Activated CD4-positive, alpha-beta T cell treated with anti-CD3 and anti-CD28 coated beads for 1 hour (primary cell): ENCODE measurements at places on chromosomes 1 and 21.
A peak's percentile ranks its signal among the peaks of the same experiment; 100 is the strongest.

DNA sequence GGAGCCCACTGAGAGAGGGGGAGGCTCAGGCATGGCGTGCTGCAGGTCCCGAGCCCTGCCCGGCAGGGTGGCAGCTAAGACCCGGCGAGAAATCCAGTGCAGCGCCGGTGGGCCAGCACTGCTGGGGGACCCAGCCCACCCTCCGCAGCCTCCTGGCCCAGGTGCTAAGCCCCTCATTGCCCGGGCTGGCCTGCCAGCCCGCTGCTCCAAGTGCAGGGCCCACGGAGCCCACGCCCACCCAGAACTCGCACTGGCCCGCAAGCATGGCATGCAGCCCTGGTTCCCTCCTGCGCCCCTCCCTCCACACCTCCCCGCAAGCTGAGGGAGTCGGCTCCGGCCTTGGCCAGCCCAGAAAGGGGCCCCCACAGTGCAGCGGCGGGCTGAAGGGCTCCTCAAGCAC, 61.5 kb downstream of the C21orf91 start:
- DNase-seq: no peak

GRCh38 chr1:23613191-23614031, 54.1 kb upstream of the ID3 start:
- DNase-seq: peak; percentile 28

GRCh38 chr1:182889997-182890396, 50.9 kb downstream of the DHX9 start:
- no peak for DNase-seq

DNA sequence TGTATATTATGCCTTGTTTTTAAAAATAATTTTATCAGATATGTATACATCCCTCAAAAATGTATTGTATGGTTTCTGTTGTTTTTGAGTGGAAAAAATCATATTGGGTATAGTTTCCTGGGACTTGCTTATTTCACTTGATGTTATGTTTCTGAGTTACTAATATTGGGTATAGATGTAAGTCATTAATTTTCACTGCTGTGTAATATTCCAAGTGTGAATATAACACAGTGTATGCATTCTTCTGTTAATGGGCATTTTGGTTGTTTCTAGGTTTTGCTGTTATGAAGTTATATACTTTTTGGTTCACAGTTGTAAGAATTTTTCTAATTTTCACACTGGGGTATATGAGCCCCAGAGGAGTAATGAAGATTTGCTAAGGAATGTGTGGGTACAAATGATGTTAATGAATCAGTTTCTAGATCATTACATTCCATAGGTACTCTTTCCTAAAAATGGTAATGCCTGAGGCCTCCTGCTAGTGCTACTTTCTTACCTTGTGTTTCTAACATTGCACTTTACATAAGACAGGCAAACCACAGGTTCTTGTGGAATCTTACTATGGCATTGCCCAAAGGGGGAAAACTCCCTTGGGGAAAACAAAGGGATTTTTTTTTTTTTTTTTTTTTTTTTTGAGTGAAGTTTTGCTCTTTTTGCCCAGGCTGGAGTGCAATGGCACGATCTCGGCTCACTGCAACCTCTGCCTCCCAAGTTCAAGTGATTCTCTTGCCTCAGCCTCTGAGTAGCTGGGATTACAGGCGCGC, 3.2 kb downstream of the TTC3 start:
- no peak for DNase-seq

GRCh38 chr1:204446413-204447111, 34.9 kb upstream of the PPP1R15B start:
- DNase-seq: peak; percentile 68

GRCh38 chr1:234093741-234094140, 189.3 kb downstream of the SLC35F3 start:
- DNase-seq: no peak

- DNase-seq: no peak
Observed at GRCh38 chr1:41535276-41535675, 50.8 kb upstream of the EDN2 start.

GRCh38 chr1:53948291-53948690, 2.1 kb downstream of the LRRC42 start:
- no peak for DNase-seq
